Mesangial cell (primary cell): ENCODE measurements at places on chromosomes 12 and 14. TPM values are rescaled to one million over a fixed set of nuclear protein-coding genes. Genes with fewer than 3 reads are reported as not detected.

SERPINA10 gene
- not detected in 2 replicates for total RNA-seq

NGB gene
- total RNA-seq, result not detected in 2 replicates

RAD51AP1 gene
- 1.3 and 15.8 TPM in 2 replicates for total RNA-seq

GLS2 gene
- total RNA-seq, result 1.1 and 2.2 TPM in 2 replicates

EXD2 gene
- 10.9 and 19.4 TPM in 2 replicates for total RNA-seq

TCHP gene
- 5.7 and 16.0 TPM in 2 replicates for total RNA-seq

ATP6V1D gene
- 58.5 and 65.8 TPM in 2 replicates for total RNA-seq

AQP6 gene
- total RNA-seq, result under 0.01 TPM in 1 of 2 replicates, not detected in the other

HELB gene
- total RNA-seq, result 0.98 and 2.0 TPM in 2 replicates

LRTM2 gene
- not detected in 2 replicates for total RNA-seq

PMCH gene
- not detected in 2 replicates for total RNA-seq

POTEM gene
- total RNA-seq, result not detected in 2 replicates

UBR7 gene
- total RNA-seq, result 30.3 and 33.2 TPM in 2 replicates

VPS33A gene
- total RNA-seq, result 15.0 and 15.3 TPM in 2 replicates

RPL10L gene
- total RNA-seq, result not detected in 2 replicates

SSTR1 gene
- 1.5 and 2.4 TPM in 2 replicates for total RNA-seq

WIF1 gene
- not detected in 2 replicates for total RNA-seq

NAV3 gene
- 12.3 and 25.1 TPM in 2 replicates for total RNA-seq

SCYL2 gene
- 17.4 and 22.6 TPM in 2 replicates for total RNA-seq

SAMD15 gene
- total RNA-seq, result 0.51 and 2.0 TPM in 2 replicates

NUP107 gene
- total RNA-seq, result 18.6 and 59.2 TPM in 2 replicates

RNF31 gene
- total RNA-seq, result 34.9 and 54.6 TPM in 2 replicates

KLRC4 gene
- 0.16 TPM in 1 of 2 replicates, not detected in the other for total RNA-seq

P2RX7 gene
- total RNA-seq, result 0.13 and 0.16 TPM in 2 replicates

SOAT2 gene
- total RNA-seq, result not detected in 2 replicates

VSX2 gene
- total RNA-seq, result not detected in 2 replicates

LALBA gene
- total RNA-seq, result not detected in 2 replicates

PLEKHD1 gene
- under 0.01 TPM in 2 replicates for total RNA-seq

MFAP5 gene
- 0.89 and 1.5 TPM in 2 replicates for total RNA-seq

KCTD10 gene
- total RNA-seq, result 56.1 and 66.8 TPM in 2 replicates

NINJ2 gene
- 0.16 and 0.76 TPM in 2 replicates for total RNA-seq

GDF3 gene
- total RNA-seq, result not detected in 2 replicates

KRT4 gene
- not detected in 2 replicates for total RNA-seq
